ENCODE measurements at places on chromosomes 5 and 9.

DNA sequence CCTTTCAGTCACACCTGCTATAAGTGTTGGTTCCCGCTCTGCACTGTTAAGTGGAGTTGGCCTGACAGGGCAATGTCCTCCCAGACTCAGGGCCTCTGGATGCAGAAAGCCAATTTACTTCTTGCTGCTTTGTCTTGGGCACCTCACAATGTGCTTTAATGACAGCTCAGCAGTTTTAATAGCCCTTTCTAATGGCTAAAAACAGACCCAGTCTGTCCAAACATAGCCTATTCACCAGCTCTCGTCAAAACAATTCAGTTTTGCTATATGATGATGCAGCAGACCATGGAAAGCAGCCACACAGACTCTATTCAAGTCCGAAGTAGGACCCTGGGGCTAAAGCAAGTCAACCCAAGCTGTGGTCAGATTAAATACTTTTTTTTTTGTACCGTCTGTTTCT lies 529.1 kb upstream of the SEMA6A start:
- no peak for DNase-seq

- no peak for DNase-seq
Observed at GRCh38 chr9:80378669-80379293, 807.0 kb downstream of the TLE4 start.

DNA sequence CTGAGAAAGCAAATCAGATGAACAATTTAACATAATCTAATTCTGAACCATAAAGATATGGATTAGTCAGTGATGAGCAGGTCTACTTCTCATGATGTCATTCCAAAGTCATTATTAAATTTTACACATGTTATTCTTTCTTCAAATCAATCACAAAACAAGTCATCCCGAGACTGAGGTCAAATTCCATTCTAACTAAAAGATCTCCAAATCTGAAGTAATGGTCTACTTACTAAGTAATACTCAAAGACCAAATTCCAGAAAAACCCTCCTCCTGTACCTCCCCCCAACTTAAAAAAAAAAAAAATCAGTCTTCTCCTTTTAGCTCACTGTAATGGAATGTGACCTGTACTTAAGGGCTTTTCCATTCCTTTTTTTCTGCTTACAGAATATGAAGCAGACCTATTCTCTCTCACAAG lies 4.7 kb downstream of the PFDN1 start:
- DNase-seq = peak; percentile 87

DNA sequence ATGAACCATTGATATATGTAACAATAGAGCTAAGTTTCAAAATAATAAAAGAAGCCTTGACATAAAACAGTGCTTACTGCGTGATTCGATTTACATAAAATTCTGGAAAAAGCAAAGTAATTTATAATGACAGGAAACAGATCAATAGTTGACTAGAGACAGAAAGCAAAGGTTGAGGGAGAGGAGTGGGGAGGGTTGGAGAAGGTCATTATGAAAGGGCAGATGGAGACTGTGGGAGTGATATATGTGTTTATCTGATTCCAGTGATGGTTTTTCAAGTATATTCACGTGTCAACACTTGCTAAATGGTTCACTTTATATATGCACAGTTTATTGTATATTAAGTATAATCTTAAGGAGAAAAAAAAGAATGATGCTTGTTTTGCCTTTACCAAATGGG lies 1885.7 kb upstream of the NUDT12 start:
- DNase-seq = no peak

GRCh38 chr5:146151970-146152369 lies 30.5 kb downstream of the LARS1 start:
- DNase-seq = no peak

GRCh38 chr9:98836206-98836605 lies 28.7 kb downstream of the GALNT12 start:
- no peak for DNase-seq

GRCh38 chr5:14268738-14269137 lies 125.6 kb downstream of the TRIO start:
- DNase-seq = peak; percentile 50

GRCh38 chr5:79689541-79690466 lies at the start of gene CMYA5:
TSS of gene CMYA5 (plus strand) at chr5:79689836. CDS start at chr5:79689908, 72 bp downstream.
- DNase-seq = peak; percentile 31

DNA sequence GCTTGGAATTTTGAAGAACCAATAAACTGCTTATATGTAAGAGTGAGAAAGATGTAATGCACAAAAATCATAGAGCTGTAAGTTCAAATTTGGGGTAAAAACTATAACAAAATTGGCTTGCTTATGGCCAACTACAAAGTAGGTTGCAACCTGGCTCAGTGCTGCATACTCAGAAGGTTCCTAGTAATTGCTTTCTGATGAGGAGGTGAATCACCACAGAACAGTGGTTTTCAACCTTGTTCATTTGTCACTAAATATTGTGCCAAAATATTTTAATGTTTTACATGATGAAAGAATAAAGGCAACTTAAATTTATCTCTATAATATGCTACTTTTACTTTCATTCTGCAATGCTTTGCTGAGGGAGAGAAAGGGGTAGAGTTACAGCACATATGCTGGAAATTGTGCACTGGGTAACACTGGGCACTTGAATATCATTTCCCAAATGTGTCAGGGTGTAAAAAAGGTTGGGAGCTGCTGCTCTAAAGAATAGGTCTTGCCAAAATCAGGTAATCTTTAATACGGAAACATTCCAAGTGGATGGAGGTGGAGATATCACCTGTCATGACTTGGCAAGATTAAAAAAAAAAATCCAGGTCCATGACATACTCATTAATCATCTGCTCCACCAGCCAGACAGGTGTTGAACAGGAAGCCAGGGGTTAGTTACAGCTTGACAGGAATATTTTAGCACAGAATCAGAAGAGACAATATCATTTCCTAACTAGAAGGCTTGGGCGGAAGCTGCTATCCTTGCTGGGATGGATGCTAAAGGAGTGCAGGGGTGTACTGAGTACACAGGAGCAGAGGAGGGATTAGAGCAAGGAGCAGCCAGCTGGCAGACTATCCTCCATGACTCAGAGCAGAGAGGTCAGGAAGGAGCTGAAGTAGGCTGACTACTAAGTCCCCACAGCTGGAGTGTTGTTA lies 34.6 kb upstream of the CCL21 start:
- DNase-seq = peak; percentile 9

GRCh38 chr5:105670596-105670995 lies 2000.1 kb downstream of the EFNA5 start:
- DNase-seq = no peak

GRCh38 chr5:175573493-175574269 lies 84.2 kb upstream of the HRH2 start:
- DNase-seq = no peak

GRCh38 chr5:6715271-6715670 lies 2.0 kb downstream of the TENT4A start:
- DNase-seq = no peak

DNA sequence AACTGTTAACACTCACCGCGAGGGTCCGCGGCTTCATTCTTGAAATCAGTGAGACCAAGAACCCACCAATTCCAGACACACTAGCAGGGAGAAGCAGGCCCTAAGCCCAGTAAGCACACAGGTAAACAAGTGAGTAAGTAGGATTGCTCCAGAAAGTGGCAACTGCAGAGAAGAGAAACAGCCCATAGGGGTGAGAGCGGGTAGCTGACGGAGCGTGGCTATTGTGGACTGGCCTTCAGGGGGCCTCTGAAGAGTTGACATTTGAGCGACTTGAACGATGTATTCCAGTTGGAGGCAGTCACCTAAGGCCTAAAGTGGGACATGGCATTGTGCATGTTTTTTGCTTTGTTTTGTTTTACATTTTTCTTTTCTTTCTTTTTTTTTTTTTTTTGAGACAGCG lies 74.2 kb downstream of the TSPAN17 start:
- no peak for DNase-seq

- no peak for DNase-seq
Observed at GRCh38 chr9:126217797-126218196, 108.8 kb upstream of the MVB12B start.

DNA sequence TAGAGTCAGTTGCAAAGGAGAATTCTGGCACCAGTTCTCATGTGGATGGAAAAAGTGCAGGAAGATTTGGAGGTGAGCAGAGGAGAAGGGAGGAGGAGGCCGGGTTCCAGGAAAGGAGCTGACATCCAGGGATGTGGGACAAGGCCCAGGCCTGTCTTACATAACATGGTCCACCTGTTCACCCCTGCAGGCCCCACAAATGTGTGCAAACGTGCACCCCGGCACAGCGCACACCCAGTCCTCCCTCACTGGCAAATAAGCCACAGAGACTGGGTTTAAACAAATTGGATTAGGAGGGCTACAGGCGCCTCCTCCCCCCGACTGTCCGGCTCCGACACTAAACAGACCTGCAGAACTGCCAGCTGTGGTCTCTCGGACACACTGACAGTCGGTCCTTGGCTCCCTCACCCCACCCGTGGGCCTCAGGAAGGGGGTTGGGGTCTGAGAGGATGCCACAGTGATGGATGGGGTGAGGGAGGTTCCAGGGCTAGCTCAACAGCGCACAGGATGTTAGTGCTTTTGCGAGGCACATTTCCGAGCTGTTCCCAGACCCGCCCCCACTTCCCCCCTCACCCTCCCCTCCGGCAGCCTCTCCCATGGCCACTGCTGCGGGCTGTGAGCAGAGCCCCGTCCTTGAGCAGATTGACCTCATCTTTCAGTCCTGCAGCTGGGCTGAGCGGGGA lies 43.4 kb upstream of the IL17B start:
- DNase-seq = peak; percentile 59

DNA sequence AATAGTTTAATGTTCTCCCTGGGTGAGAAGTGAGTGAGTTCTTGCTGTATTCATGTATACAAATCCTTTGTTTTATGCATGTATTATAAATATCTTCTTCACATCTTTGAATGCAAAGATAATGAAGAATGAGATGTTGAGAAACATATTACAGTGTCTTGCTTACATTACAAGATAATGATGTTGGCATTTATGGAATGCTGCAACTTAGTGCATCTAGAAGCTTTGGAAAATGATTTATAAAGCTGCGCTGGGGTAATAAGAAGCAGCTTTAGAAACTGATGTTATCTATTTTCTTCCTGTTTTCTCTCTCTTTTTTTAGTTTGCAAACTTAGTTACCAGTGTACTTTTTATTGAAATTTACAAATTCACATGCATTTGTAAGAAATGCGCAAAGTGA lies 673.4 kb downstream of the KCTD16 start:
- DNase-seq = no peak
